ENCODE measurements at places on chromosomes 4 and X.

- H3K27me3 ChIP-seq: peaks cover 9% of the 10 kb centered on the region
- H3K27ac ChIP-seq: no peak overlapping the region
- H3K36me3 ChIP-seq: no peaks in the 10 kb centered on the region
- no peak for DNase-seq
- H3K4me1 ChIP-seq: peaks cover 22% of the 10 kb centered on the region
Measured at GRCh38 chr4:159173886-159174285, 71.0 kb downstream of the RAPGEF2 start.

GRCh38 chr4:167100120-167100519 lies 134.2 kb downstream of the SPOCK3 start:
- H3K36me3 ChIP-seq: no peaks in the 10 kb centered on the region
- no peak overlapping the region for H3K27ac ChIP-seq
- no peaks in the 10 kb centered on the region for H3K4me1 ChIP-seq
- no peak overlapping the region for H3K4me3 ChIP-seq
- no peaks in the 10 kb centered on the region for H3K27me3 ChIP-seq
- no peak for DNase-seq

- H3K27ac ChIP-seq: no peak overlapping the region
- no peak overlapping the region for H3K4me3 ChIP-seq
- no peaks in the 10 kb centered on the region for H3K36me3 ChIP-seq
- no peak for DNase-seq
- no peaks in the 10 kb centered on the region for H3K27me3 ChIP-seq
- no peaks in the 10 kb centered on the region for H3K4me1 ChIP-seq
Measured at GRCh38 chr4:6079965-6080364, 61.7 kb upstream of the C4orf50 start.

- H3K4me1 ChIP-seq: no peaks in the 10 kb centered on the region
- no peak overlapping the region for H3K4me3 ChIP-seq
- H3K27me3 ChIP-seq: no peaks in the 10 kb centered on the region
- no peaks in the 10 kb centered on the region for H3K36me3 ChIP-seq
- no peak for DNase-seq
- H3K27ac ChIP-seq: no peak overlapping the region
Measured at GRCh38 chr4:43103048-43103447, 210.5 kb downstream of the GRXCR1 start.

GRCh38 chrX:63506320-63506719 lies 155.2 kb upstream of the SPIN4 start:
- no peak overlapping the region for H3K4me3 ChIP-seq
- no peaks in the 10 kb centered on the region for H3K36me3 ChIP-seq
- H3K27me3 ChIP-seq: no peaks in the 10 kb centered on the region
- H3K27ac ChIP-seq: no peak overlapping the region
- DNase-seq: no peak

DNA sequence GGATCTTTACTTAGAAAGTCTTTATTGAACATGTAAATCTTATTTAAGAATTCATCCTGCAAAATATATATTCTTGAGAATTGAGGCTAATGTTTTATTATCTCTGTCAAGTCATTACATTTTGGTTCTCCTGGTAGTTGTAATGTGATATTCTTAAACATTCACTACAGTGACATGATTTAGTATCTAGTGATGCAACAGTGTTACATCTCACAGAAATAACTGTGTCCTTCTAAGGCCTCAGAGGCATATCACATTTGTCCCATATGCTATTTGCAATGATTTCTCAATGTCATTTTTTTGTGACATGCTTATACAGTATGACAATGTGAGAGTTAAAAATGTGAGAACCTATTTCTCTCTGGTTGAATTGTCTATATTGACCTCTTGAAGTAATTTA lies 34.1 kb downstream of the PRRG1 start:
- H3K4me3 ChIP-seq: no peak overlapping the region
- no peaks in the 10 kb centered on the region for H3K27me3 ChIP-seq
- H3K27ac ChIP-seq: no peak overlapping the region
- H3K4me1 ChIP-seq: no peaks in the 10 kb centered on the region
- H3K36me3 ChIP-seq: no peaks in the 10 kb centered on the region

DNA sequence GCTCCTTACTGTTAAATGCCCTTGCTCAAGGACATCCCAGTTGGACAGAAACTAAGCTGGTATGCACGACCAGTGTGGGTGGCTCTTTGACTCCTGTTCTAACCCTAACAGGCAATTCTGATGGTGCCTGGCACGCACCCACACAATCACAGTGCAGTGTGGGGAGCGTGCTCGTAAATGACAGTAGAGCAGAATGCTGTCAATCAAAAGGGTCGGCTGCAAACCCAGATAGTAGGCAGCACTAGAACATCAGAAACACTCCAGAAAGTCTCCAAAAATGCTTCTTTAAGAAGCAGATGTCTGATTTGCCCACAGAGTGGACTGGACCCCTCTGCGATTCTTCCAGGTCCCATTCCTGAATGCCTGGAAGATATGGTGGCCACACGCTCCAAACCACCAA lies 37.6 kb upstream of the MTM1 start:
- no peaks in the 10 kb centered on the region for H3K4me1 ChIP-seq
- DNase-seq: no peak
- no peak overlapping the region for H3K27ac ChIP-seq
- H3K4me3 ChIP-seq: no peak overlapping the region

DNA sequence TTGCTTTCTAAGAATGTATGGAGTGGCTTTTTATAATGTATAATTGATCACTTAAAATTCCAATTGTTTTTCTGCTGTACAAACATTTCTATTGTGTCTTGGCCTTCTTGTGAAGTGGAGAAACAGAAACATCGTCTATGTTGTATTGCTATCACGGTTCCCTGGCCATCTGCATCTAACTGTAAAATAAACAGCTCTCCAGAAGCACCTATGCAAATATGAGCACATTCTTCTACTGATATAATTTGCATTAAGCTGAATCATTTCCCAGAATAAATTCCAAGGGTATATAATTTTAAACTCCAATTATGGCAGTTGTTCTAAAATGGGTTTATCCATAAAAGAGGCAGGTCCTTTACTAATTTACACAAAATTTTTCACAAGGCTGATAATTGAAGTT lies 261.6 kb upstream of the STS start:
- no peak overlapping the region for H3K27ac ChIP-seq
- no peaks in the 10 kb centered on the region for H3K4me1 ChIP-seq
- H3K36me3 ChIP-seq: no peaks in the 10 kb centered on the region
- no peaks in the 10 kb centered on the region for H3K27me3 ChIP-seq
- DNase-seq: no peak

DNA sequence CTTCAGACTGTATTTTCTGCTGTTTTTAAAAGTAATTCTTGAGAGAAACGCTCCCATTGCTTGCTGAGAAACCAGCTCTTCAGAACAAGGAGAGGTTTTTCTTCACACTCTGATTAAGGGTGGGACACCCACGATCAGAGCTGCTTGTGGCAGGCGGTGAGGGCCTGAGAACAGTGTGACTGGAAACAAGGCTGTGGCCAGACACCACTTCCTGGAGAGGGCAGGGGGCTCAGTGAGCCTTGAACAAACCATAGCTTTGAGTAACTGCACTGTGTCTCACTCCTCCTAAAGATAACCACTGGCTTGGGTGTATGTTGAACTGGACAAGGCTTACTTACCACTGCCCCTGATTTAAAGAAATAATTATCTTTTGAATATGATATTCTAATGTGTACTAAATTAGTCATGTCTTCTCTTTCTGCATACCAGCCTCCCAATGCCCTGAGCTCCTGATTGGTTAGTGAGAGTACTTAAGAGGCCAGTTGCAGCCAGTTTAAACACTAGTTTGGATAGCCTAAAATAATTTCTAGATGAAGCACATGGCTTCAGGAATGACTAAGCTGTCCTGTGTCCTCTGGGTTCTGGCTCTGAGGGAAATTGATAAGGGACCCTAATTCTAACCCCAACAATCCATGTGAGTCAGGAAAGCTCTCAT lies 3.7 kb upstream of the GPR82 start:
- peak overlapping the region; percentile 34 for H3K4me3 ChIP-seq
- H3K27ac ChIP-seq: peak overlapping the region; percentile 53
- DNase-seq: no peak
- peaks cover 12% of the 10 kb centered on the region for H3K4me1 ChIP-seq
- H3K27me3 ChIP-seq: no peaks in the 10 kb centered on the region

DNA sequence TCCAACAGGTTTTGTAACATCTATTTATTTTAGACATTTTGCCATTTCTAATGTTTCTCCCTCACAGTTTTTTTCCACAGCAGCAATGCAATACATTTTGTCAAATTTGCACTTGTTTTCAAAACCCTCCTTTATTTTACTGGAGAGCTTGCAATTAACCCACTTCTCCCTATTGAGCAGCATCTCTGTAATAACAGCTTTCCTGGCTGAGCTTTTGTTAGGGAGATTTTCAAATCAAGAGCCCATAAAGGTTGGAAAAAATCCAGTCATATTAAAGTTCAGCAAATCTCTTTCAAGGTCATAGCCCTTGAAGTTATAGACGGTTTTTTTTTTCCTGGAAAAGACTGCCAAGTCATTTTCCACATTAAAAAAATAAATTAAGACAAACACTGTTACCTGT lies 450.6 kb upstream of the TENM3 start:
- H3K4me3 ChIP-seq: no peak overlapping the region
- no peaks in the 10 kb centered on the region for H3K4me1 ChIP-seq
- no peaks in the 10 kb centered on the region for H3K36me3 ChIP-seq
- no peak for DNase-seq
- H3K27me3 ChIP-seq: no peaks in the 10 kb centered on the region
- H3K27ac ChIP-seq: no peak overlapping the region

DNA sequence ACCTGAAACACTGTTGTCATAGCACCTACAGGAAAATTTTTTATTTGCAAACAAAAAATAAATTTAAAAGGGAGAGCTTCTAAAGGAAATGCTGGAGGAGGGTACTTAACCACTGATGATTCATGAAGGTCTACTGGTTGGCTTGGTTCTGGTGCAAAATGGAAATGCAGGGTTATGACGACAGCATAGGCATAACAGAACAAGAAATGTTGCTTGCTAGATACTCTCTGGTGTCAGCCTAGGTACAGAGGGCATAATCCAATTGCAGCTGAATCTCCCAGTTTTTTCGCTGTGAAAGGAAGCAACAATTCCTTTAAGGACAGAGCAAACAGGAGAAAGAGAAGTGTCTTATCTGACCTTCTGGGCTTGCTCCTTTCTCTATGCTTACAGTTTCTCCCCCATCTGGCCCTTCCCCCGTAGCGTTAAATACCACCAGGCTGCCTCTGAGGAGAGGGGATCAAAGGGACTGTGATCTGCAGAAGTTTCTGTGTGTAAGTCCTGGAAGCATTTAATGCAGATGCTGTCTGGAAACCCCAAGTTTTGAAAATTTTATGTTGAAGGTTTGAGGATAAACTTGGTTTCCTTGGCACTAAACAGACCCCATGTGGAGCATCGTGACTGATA lies 23.7 kb upstream of the CASK start:
- DNase-seq: no peak
- H3K4me3 ChIP-seq: no peak overlapping the region
- H3K4me1 ChIP-seq: peaks cover 5% of the 10 kb centered on the region

- DNase-seq: no peak
- H3K4me1 ChIP-seq: no peaks in the 10 kb centered on the region
- peaks cover 2% of the 10 kb centered on the region for H3K27me3 ChIP-seq
- peak overlapping the region; percentile 32 for H3K27ac ChIP-seq
- peak overlapping the region; percentile 62 for H3K4me3 ChIP-seq
Measured at GRCh38 chrX:119885554-119886428, 9.9 kb upstream of the AKAP14 start.

GRCh38 chrX:26138274-26138673 lies at the start of gene MAGEB18:
TSS of gene MAGEB18 (plus strand) at chrX:26138343. CDS start at chrX:26138986, 643 bp downstream.
- no peak within 1 kb of the TSS for H3K4me3 ChIP-seq
- DNase-seq: no peak
- no peaks in the 10 kb centered on the region for H3K27me3 ChIP-seq

GRCh38 chr4:106334741-106335470 lies 18.6 kb downstream of the AIMP1 start:
- H3K4me1 ChIP-seq: peaks cover 25% of the 10 kb centered on the region
- H3K27me3 ChIP-seq: no peaks in the 10 kb centered on the region

DNA sequence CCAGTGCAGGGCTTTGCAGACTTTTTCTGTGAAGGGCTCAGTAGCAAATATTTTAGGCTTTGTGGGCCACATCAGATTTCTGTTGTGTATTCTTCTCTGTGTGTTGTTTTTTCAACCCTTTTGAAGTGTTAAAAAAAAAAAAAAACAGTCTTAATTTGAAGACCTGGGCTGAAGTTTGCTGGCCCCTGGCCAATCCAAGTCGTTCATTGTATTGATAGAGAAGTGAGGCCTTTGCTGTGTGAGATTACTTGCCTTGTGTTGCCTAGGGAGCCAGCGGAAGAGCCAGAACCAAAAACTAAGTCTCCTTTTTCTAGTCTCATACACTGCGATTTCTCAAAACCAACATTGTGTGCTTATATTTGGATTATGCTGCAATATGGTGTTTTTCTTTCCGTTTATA lies 46.9 kb downstream of the MTM1 start:
- peaks cover 65% of the 10 kb centered on the region for H3K36me3 ChIP-seq
- no peak for DNase-seq
- H3K4me1 ChIP-seq: peaks cover 2% of the 10 kb centered on the region
- H3K27ac ChIP-seq: no peak overlapping the region

DNA sequence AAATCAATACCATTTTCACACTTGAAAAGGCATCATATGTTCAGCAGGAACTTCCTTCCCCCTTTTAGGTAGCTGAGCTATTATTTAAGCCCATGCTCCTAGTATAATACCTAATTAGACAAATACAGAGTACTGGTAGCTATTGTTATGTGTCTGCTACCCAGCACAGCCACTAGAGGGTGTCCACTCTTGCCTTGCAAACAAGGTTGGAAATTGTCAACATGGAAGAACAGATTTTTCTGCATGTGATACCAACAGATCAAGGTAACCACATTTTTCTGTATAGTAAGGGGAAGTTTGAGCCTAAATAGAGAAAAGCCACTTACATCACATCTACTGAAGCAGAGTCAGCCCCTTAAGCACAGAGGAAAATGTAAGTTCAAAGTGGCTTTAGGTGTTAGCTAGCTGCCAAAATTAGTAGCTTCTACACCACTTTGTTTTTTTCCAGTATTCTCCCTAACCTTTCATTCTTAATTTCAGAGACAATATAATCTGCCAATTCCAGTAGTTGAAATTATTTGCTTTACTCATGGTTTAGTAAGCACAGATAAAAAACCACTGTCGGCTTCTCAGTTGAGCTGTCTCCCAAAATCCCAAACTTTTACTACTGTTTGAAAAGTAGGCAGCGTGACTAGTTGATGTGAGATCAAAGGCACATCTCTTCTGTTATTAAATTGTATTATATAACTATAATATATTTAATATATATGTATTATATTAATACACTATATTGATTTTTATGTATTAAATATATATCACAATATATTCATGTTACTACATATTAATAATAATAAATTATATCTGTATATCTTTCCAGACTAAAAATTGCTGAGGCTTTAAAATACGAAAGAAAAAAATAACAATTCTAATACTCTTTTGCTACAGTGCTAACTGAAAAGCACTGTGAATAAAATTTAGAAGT lies 38.2 kb downstream of the EDNRA start:
- H3K27ac ChIP-seq: no peak overlapping the region
- DNase-seq: peak; percentile 47
- no peaks in the 10 kb centered on the region for H3K36me3 ChIP-seq
- no peak overlapping the region for H3K4me3 ChIP-seq
